CD4-positive, alpha-beta T cell treated with Interleukin-12 subunit alpha and Interleukin-12 subunit beta, for 1 hour (primary cell): ENCODE measurements at places on chromosomes 6 and 20.

GRCh38 chr6:42627044-42627443, 63.2 kb downstream of the UBR2 start:
- no peak for DNase-seq

DNA sequence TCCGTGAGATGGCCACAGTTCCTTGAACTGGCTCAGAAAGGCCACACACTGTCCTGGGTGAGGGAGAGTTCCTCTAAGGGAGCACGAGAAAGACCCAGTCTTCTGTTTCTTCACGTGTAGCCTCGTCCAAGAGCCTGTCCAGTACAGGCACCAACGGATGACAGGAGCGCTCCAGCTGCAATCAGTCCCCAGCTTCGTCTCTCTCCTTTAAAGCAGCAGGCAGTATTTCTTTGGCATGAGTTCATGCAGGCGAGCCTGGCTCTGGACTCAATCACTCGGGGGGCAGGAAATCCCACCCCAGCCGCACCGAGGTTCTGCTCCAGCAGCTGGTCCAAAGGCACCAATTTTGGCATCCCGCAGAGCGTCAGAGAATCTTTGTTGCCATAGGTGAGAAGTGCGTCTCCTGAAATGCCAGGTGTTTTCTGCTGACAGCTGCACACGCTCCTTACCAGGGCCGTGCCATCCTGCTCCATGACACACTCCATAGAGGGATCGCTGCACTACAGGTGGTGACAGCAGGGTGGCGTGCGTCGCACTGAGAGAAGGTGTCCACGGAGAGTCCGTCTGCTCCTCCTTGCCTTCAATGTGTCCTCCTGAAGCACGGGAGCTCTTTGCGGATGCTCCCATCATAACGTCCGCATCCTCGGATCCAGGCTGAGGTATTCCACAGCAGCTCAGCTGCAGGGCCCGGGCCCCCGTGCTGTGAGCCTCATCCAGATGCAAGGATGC, 59.6 kb upstream of the AFDN start:
- DNase-seq: no peak

DNA sequence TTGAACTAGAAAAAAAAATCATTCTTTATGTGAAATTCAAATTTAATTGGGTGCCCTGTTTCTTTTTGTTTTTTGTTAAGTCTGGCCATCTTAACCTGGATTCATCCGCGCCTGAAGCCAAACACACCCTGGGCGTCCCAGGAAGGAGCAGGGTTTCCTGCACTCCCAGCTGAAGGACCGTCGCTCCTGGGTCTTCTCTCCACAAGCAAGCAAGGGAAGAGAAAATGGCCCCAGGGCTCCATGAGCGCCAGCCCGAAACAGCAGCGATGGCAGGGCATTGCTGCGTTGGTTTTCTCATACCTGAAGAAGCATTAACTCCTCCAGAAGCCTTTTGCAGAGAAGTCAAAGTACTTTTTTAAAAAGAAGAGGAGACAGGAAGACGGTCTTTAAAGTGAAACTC, 105.4 kb upstream of the AFDN start:
- no peak for DNase-seq

GRCh38 chr6:11386726-11387125, 150.8 kb upstream of the TMEM170B start:
- no peak for DNase-seq
